ENCODE measurements at places on chromosomes 6 and 20.
A peak's percentile ranks its signal among the peaks of the same experiment; 100 is the strongest.

GRCh38 chr20:877814-878213 lies 38.3 kb downstream of the ANGPT4 start:
- DNase-seq = no peak
- H3K4me1 ChIP-seq = peaks cover 9% of the 10 kb centered on the region
- H3K27ac ChIP-seq = no peak overlapping the region
- H3K4me3 ChIP-seq = no peak overlapping the region

DNA sequence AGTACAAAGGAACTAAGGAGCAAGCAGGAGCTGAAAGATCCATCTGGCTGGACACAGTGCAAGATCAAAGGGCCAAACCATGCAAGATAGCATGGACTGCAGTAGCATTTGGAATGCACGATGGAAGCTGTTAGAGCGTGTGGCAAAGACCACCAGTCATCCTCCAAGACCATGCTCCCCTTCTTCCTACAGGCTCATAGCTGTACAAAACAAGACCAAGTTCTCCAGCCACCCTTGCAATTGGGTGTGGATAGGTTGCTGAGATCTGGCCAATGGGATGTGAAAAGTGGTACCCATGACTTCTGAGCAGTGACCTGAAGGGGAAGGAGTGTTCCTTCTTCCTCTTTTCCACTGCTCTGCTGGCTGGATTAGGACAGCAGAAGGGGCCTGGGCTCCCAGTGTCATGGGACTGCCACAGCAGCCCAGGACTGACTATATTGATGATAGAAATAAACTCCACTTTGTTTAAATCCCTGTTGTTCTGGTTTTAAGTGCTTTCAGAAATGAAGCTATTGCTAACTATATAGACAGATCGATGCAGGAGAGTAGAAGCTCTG lies 64.9 kb downstream of the SLC22A23 start:
- H3K4me1 ChIP-seq = no peaks in the 10 kb centered on the region
- no peak overlapping the region for H3K27ac ChIP-seq
- H3K27me3 ChIP-seq = peaks cover 26% of the 10 kb centered on the region
- H3K4me3 ChIP-seq = no peak overlapping the region
- H3K36me3 ChIP-seq = no peaks in the 10 kb centered on the region

GRCh38 chr6:144159223-144159622 lies 8.9 kb downstream of the STX11 start:
- DNase-seq = no peak
- peaks cover 52% of the 10 kb centered on the region for H3K4me1 ChIP-seq
- no peaks in the 10 kb centered on the region for H3K27me3 ChIP-seq
- H3K27ac ChIP-seq = no peak overlapping the region

DNA sequence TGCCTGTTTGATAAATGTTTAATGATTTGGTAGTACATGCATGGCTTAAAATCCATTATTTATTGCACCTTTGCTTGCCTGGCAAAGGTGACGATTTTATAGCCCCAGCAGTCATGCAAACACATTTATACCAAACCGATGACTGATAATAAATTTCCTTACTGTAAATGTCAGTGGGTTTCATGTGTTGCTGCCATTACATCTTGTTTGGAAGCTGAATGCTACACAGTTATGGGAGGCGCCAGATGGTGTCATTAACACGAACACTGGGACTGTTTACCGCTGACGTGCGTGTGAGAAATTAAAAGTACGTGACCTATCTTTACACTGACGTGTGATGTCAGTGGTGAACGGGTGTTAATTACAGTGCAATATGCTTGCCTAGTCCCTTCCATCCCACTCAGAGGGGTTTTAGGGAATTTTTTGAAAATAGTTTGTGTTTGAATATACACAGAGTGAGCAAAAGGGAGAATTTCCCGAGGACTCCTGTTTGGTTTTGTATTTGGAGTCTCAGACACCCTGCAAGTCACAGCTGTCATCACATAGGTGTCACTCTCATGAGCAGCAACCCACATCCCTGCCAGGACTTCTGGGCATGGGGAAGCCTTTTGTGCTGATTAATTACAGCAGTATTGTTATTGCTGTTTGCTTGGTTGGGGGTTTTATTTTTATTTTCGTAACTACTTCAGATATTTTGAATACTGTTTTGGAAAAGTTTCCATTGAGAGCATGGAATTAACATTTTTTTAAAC lies 151.8 kb upstream of the INSM1 start:
- H3K27ac ChIP-seq = peak overlapping the region; percentile 16
- H3K27me3 ChIP-seq = peaks cover 62% of the 10 kb centered on the region
- no peak for DNase-seq
- H3K36me3 ChIP-seq = no peaks in the 10 kb centered on the region

DNA sequence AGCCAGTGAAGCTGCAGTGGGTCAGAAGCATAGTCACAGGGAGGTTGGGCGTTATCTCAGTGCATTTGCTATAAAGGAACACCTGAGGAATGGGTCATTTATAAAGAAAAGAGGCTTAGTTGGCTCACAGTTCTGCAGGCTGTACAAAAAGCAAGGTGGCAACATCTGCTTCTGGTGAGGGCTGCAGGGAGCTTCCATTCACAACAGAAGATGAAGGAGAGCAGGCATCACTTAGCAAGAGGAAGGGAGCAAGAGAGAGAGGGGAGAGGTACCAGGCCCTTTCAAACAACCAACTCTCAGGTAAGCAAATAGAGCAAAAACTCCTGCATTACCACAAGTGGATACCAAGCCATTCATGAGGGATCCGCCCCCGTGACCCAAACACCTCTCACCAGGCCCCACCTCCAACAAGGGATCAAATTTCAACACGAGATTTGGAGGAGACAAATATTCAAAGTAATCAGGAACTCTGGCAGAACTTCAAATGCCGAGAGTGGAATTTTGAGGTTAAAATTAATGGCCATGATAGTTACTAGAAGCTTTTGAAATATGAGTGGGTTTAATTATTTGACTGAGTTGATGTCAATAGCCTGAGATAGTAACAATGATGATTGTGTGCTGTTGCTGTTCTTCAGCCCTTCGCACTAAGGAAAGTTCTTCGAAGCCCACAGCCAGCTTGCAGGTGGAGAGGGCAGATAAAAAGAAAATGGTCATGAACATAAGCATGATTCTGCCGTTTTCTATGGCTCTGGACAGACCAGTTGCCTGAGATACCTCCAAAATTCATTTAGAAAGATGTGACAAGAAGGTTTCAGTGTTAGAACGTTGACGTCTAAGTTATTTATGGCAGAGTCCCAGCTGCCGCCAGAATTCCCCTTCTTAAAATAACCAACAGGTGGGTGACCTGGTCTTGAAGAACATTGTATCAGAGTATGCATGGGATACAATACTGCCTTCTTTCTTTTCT lies 55.3 kb upstream of the ADTRP start:
- no peak overlapping the region for H3K27ac ChIP-seq
- no peak for DNase-seq
- no peaks in the 10 kb centered on the region for H3K4me1 ChIP-seq
- H3K36me3 ChIP-seq = no peaks in the 10 kb centered on the region

DNA sequence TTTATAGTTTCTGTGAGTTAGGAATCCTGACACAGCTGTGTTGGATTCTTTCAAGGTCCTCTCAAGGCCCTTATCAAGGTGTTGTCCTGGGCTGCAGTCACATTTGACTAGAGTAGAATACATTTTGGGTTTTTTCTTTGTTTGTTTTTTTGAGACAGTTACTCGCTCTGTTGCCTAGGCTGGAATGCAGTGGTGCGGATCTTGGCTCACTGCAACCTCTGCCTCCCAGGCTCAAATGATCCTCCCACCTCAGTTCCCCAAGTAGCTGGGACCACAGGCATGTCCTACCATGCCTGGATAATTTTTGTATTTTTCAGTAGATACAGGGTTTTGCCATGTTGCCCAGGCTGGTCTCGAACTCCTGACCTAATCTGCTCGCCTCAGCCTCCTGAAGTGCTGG lies 15.7 kb downstream of the NFYA start:
- H3K27ac ChIP-seq = no peak overlapping the region
- peaks cover 71% of the 10 kb centered on the region for H3K36me3 ChIP-seq
- H3K4me3 ChIP-seq = no peak overlapping the region
- no peak for DNase-seq

DNA sequence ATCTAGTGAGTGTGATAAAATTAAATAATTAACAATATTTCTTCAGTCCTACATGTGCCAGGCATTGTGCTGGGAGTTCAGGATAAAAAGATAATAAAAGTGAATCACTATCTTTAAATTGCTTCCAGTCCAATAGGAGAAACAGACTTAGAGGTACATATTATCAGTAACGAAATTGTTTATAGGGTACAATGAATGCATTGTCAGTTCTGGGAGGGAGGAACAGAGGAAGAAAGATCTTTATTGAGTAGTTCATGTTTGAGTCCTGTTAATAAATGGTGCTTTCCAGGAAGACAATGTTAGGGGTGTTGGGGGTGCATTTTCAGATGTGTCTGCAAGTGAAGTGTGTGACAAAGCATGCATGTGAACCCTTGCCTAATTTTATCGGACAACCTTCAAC lies 183.1 kb downstream of the OGFRL1 start:
- H3K4me1 ChIP-seq = no peaks in the 10 kb centered on the region
- no peak for DNase-seq
- H3K4me3 ChIP-seq = no peak overlapping the region
- peaks cover 43% of the 10 kb centered on the region for H3K27me3 ChIP-seq
- H3K27ac ChIP-seq = no peak overlapping the region

DNA sequence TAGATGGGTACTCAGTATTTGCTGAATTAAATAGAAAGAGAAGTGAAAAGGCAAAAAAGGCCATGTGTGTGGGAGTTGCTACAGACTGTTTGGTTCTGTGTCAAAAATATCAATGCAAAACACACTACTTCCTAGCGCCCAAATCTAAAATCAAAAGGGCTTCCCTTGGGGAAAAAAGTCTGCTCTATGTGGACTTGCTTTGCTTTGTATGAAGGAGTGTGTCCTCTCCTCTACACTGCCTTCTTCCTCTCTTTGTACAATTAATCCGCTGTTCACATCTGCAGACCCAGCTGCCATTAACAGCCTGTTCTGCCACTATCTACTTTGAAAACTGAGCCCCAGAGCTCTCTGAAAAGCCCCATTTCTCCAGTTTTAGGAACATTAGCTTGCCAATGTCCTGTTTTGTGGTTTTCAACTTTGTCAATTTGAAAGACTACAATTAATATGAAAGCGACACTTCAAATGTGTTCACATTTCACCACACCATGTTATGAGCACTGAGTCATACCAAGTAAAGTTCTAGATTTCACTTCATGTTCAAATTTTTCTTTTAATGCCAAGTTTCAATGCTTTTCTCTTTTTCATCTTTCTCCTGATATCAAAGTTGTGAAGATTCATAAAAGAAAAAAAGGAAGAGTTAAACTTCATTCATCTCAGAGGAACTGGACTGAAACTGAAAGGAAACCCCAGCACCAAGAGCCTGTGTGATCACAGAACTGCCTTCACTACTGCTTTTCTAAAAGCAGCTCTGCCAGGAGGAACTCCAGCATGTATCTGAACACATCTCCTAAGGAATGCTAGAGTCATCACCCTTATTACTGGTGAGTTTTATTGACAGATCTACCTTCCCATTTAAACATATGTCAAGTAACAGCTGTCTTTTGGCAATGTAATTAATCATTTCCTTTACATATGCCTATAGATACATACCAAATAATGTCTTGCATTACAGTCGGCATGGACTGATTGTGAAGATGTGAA lies 102.6 kb downstream of the KIF13A start:
- no peak overlapping the region for H3K4me3 ChIP-seq
- no peaks in the 10 kb centered on the region for H3K4me1 ChIP-seq
- no peaks in the 10 kb centered on the region for H3K36me3 ChIP-seq
- no peak for DNase-seq
- peaks cover 35% of the 10 kb centered on the region for H3K27me3 ChIP-seq

DNA sequence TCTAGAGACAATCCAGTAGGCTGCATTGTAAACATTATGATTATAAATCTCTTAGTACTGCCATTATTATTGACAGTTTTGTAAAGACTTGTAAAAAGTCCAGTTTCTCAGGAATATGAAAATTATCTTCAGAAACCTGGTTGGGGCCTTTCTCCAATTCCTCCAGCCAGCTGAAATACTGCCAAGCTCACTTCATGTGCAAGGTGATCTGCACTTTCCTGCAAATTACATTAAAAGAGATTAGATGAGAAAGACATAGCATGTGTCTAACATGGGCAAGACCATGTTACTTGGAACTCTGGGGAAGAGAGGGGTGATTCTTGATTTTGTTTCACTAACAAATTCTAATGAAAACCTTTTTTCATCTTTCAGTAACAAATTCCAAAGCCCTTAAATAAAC lies 24.0 kb downstream of the PGM3 start:
- peaks cover 57% of the 10 kb centered on the region for H3K36me3 ChIP-seq
- no peak for DNase-seq
- H3K27ac ChIP-seq = no peak overlapping the region
- no peaks in the 10 kb centered on the region for H3K4me1 ChIP-seq

DNA sequence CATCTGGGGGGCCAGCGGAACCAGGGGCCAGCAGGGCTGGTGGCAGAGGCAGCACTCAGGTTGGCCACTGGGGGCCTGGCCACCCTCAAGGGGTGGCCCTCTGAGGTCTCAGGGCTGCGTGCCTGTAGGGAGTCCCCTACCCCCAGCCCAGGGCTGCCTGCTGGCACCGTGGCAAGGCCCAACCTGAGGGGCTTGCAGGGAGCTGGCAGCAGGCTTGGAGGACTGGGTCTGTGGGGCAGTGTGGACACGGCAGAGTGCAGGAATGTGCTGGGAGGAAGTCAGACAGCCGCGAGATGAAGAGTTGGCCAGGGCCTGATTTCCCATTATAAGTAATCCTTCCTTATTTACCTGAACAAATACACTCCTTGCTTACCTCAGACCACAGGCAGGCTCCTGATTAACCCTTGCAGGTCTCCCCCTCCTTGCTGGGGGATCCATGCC lies at the start of gene SPDEF:
TSS of gene SPDEF (minus strand) at position 299 of the 441 bp plus-strand sequence. CDS start 11,874 bp downstream, outside the sequence.
- H3K27ac ChIP-seq = peak within 1 kb of the TSS; percentile 13
- no peak within 1 kb of the TSS for H3K4me3 ChIP-seq
- H3K36me3 ChIP-seq = peaks cover 4% of the 10 kb centered on the region
- DNase-seq = no peak

DNA sequence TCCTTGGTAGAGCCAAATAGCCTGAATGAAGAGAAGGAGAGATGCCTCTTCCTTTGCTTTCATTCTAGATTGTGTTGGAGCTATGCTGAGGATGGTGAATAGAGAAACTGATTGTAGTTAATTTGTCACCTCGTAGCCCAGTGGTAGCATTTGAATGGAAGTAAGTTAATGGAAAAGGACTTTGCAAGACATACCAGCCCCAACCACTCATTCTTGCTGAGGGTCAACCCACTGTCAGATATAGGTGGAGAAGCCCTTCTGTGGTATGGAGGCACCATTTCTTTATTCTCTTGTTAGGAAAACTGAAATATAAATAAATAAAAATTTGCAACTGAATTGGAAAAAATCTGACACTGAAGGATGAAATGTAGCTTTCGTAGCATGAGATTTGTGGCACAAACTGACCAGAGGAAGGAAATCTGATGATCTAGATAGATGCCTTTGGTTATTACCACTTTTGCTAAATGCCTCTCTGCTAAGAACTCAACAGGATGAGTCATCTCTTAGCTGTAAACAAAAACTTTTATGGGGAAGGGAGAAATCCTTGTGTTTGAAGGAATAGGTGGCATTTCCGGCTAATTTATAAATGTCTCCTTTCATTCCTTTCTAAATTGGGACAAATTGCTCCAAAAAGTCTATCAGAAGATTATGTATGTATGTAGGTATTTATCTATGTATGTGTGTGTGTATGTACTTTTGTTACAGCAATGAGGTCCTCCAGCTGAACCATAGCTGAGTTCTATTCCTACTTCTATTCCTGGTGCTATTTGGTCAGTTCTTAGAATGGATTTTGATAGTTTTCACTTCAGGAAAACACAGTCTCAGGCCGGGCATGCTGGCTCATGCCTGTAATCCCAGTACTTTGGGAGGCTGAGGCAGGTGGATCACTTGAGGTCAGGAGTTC lies 76.5 kb upstream of the SUPT3H start:
- H3K36me3 ChIP-seq = peaks cover 3% of the 10 kb centered on the region
- H3K27ac ChIP-seq = no peak overlapping the region
- DNase-seq = no peak

- DNase-seq = no peak
- no peak overlapping the region for H3K4me3 ChIP-seq
- H3K36me3 ChIP-seq = no peaks in the 10 kb centered on the region
- peaks cover 52% of the 10 kb centered on the region for H3K27me3 ChIP-seq
- no peaks in the 10 kb centered on the region for H3K4me1 ChIP-seq
These were observed 5.1 kb upstream of the ADAM33 start for GRCh38 chr20:3686867-3687321.
